ENCODE measurements at places on chromosomes 5 and 9. TPM values are rescaled to one million over a fixed set of nuclear protein-coding genes. Genes with fewer than 3 reads are reported as not detected.

The PTPA gene
- 129 TPM for polyA plus RNA-seq

The FUBP3 gene
- polyA plus RNA-seq, result 14.4 TPM

The PLAC8L1 gene
- not detected for polyA plus RNA-seq

The CCDC183 gene
- 4.7 TPM for polyA plus RNA-seq

The LECT2 gene
- polyA plus RNA-seq, result not detected

The IL17B gene
- polyA plus RNA-seq, result 0.33 TPM

The TNFSF15 gene
- 0.03 TPM for polyA plus RNA-seq

Measured in heart left ventricle (tissue), 16 donors.